ENCODE measurements at places on chromosomes 13 and 19. TPM values are rescaled to one million over a fixed set of nuclear protein-coding genes. Genes with fewer than 3 reads are reported as not detected.
A peak's percentile ranks its signal among the peaks of the same experiment; 100 is the strongest.

Gene PRR19
- not detected for total RNA-seq

DNA sequence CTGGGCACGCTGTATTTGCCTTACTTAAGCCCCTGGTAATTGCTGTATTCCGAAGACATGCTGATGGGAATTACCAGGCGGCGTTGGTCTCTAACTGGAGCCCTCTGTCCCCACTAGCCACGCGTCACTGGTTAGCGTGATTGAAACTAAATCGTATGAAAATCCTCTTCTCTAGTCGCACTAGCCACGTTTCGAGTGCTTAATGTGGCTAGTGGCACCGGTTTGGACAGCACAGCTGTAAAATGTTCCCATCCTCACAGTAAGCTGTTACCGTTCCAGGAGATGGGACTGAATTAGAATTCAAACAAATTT lies 676 bp downstream of the BRCA2 start:
- no peak for DNase-seq

DNA sequence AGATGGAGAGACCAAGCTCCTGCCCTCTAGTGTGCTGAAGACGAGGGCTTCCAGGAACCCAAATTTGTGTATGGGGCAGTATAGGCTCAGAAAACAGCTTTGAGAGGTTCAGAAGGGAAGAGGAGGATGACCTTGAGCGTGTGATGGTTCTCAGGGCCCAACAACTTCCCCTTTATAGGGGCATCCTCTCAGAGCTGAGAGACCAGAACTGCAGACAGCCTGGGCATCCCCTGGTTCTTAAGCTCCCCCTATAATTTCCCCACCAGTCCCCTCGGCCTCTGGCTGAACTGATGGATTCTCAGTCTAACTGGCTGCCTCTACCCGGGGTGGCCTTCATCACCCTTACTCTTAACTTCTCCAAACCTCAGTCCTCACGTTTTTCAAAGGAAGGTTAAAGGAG lies 167.5 kb downstream of the URI1 start:
- no peak for DNase-seq

DNA sequence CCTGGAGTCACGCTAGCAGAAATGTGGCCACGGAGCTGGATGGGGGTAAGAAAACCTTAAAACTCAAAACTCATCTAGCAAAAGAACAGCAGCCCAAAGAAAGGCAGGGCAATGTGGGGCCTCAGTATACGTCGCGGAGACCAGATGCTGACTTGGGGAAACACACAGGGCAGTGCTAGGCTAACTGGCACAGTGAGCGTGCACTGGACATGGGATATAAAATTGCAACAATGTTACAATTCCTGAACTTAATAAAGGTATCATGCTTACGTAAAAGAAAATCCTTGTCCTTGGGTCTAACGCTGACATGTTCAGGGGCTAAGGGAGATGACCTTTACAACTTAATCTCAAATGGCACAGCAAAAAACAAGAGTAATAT lies 40.5 kb downstream of the COL4A1 start:
- no peak for DNase-seq

DNA sequence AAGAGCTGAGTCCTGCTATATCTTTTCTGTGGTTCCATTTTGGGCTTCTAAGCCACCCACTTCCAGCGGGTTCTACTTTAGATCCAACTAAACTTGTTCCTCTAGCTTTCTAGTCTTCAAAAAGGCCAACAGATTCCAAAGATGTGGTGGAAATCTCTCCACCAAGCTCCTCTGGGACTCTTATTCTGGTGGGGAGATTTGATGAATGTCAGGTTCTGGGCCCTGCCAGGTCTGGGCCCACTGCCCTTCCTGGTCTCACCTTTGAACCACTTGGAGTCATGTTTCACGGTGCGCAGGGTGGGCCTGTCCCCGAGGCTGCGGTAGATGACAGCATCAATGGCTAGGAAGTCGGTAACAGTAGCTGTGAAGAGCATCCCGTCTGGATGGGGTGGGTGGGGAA lies 4.8 kb downstream of the SEMA6B start:
- DNase-seq, result no peak

GRCh38 chr19:3792114-3792513 lies 5.9 kb upstream of the MATK start:
- DNase-seq, result no peak

Gene ZNF567
- 5.7 TPM for total RNA-seq

DNA sequence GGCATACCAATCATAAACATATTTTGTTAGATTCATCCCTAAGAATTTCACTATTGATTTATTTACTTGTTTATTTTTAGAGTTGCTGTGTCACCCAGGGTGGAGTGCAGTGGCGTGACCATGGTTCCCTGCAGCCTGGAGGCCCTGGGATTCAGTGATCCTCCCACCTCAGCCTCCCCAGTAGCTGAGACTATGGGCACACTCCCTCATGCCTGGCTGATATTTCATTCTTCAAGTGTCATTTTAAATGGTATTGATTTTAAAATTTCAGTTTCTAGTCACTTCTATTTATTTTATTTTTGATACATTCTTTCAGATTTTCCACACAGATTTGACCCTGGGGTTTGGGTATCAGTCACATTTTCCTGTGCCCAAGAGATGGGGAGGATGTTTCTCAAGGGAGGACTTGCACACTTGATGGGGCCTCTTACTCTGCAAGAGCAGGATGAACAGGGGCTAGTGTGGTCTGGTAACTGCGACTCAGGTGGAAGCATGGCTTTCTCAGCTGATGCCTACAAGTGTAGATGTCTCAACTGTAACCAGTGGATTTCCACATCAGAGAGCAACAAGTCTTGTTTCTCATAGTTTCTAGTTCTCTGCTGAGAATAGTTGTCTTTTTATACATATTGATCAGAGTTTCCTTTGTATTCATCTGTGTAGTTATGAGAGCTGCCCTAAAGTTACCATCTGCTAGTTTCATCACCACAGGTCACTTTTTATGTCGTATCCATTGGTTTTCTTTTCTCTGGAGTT lies 40.2 kb downstream of the CCNE1 start:
- DNase-seq, result no peak

GRCh38 chr13:113852536-113853517 lies 11.0 kb downstream of the GAS6 start:
- no peak for DNase-seq

DNA sequence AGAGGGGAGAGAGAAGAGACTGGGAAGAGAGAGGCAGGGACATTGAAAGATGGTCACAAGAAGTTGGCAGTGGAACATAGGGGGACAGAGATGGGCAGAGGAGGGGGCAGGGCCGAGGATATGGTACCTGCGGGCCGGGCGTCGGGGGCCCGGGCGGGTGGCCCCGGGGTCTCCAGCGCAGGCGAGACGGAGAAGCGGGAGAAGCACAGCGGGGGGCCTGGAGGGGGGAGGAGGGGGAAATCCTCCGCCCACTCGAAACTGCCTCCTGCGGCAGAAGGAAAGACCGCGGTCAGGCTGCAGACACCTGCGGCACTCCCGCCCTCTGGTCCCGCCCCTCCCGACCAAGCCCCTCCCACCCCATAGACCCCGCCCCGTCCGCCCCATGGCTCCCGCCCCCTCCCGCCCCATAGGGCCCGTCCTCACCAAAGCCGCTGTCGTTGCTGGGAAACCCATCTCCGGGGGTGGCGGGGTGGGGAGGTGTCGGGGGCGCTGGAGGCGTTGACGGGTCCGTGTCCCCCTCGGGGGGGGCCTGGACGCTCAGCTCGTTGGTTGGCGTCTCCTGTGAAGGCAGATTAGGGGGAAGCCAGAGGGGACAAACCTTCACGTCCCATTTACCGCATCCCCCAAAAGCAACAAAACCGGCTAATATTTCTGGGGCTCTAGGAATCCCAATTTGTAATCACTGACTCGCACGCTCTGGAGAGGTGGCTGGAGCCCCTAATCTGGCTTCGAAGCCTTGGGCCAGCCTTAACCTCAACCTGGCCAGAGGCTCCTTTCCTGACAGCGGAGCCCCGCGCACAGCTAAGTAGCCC lies 20.4 kb downstream of the LMTK3 start:
- peak; percentile 45 for DNase-seq

Gene EPS8L1
- total RNA-seq, result 0.76 TPM

GRCh38 chr13:26459276-26460131 lies 98.0 kb upstream of the WASF3 start:
- peak; percentile 49 for DNase-seq

DNA sequence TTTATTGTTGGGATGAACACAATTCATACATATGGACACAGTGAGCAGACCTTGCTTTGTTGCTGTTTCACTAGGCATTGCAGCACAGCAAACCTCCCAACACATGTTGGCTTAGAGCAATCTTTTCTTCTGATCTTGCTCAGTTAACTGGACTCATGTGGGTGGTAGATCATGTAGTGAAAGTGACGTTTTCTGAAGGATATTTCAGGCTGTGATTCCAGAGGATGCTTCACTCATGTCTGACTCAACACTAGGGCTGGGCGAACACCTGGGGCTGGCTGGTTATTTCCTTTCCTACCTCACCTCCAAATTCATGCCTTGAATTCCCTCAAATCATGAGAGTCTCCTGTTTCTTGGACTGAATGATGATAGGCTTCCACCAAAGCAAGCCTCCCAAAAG lies 14.3 kb upstream of the LGALS13 start:
- DNase-seq, result no peak

DNA sequence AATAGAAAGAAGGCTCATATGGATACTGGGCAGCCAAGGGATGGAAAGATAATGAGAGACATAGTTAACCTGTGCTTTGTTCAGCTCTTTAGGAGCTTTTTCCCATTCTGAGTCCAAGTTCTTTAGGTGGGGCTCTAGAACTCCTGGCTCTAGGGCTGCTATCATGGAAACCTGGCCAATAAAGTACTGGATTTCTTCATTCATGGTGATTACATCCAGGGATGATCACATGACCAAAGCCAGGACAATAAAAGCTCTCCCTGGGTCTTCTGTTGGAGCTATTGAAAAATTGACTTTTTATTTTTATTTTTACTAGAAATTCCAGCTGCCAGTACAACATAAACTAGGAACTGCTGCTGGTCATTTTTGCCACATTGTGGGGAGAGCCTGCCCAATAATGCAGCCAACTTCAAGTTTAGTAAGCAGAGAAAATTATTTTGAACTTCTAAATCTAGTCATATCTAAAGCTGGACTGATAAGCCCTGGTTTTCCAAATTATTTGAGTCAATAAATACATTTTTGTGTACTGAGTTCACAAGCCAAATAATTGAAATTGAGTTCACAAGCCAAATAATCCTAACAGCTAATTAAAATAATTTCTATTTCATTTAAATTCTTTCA lies 224.9 kb upstream of the STARD13 start:
- peak; percentile 34 for DNase-seq

Gene HSD17B14
- 3.9 TPM for total RNA-seq

Gene CGB5
- not detected for total RNA-seq

Gene WDR88
- not detected for total RNA-seq

- DNase-seq, result no peak
Observed at GRCh38 chr19:38196948-38197656, 26.9 kb downstream of the DPF1 start.

Gene HCN2
- 1.8 TPM for total RNA-seq

DNA sequence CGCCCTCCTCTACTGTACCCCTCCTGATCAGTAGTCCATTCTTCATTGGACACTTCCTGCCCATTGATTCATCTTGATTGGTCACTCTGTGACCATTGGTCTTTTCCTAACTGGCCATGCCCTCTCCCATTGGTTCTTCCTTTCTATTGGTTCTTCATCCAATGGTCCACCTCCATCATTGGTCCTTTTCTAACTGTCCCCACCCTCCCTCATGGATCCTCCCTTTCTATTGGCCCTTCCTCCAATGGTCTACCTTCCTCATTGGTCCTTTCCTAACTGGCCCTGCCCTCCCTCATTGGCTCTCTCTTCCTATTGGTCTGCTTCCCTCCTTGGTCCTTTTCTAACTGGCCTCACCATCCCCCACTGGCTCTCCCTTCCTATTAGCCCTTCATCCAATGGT lies 7.1 kb downstream of the KLK6 start:
- DNase-seq, result no peak

- no peak for DNase-seq
Observed at GRCh38 chr19:38682872-38683392, 35.5 kb downstream of the ACTN4 start.

DNA sequence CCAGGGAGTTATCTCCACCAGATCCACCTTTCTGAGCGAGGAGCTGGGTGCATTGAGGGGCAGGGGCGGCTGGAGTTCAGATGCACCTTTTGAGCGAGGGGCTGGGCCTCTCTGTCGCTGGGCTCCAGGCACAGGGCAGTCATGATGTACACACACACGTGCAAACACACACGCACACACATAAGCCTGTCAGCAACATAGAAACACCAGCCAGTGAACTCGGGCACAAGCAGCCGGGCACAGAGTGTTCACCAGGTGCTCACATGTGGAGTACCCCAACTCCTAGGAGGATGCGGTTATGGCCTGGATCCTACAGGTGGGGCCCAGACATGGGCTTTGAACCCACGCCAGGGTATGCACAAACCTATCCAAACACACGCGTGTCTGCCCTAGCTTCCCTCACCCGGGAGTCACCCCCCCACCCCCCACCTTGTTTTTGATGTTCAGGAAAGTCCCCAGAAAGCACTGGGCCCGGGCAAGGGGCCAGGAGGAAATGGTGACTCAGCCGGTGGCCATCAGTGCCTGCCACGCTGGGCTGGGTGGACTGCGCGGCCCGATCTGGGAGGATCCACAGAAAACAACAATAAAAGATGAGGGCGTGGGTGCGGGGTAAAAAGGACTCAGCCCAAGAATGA lies 13.3 kb downstream of the ARRDC2 start:
- DNase-seq, result peak; percentile 91

- no peak for DNase-seq
Observed at GRCh38 chr13:99908140-99908803, 63.3 kb downstream of the ZIC5 start.

DNA sequence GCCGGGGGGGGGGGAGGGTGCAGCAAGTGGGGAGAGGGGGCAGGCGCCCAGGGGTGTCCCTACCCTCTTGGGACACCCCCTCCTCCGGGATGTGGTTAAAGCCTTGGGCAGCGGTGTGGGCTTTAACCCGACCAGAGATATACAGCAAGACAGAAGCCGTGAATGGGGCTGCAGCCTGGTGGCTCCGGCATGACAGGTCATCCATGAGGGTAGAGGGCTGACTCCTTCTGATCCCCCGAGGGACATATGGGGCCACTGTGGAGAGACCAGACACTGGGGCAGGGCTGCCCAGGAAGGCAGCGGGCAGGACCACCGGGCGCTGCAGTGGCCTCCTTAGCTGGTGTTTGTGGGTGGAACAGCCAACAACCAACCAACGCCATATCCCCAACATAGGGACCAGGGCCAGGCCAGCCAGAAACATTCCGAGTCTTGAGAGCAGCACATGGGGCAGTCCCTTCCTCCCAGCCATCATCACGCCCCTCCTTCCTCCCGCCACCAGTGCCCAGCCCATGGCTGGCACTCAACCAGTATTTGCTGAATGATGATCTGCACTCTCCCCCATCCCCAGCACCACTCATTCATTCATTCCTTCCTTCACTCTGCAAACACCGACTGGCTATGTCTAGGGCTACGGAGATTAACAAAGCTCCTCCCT lies 18.2 kb downstream of the ELAVL1 start:
- no peak for DNase-seq

DNA sequence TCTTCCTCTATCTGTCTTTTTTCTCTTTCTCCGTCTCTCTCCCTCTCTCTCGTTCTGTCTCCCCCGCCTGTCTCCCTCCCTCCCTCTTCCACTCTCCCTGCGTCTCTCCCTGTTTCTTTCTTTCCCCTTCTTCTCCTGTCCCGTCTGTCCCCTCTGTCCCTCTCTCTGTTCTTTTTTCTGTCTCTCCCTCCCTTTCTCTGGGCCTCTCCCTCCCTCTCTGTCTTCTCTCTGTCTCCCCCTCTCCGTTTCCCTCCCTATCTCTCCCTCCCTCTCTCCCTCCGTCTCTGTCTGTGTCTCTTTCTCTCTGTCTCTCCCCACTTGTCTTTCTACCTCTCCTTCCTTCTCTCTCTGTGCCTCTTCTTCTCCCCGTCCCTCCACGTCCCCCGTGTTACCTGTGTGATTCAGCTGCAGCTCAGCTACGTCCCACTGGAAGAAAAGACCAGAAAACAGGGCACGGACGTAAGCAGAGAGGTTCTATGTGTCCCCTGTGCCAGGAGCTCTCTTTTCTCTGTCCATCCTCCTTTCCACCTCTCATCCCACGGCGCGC lies 1.2 kb downstream of the CD70 start:
- no peak for DNase-seq

Gene ATXN8OS
- total RNA-seq, result not detected

Measured in GM23248 (cell line).